CD4-positive, alpha-beta T cell treated with Interleukin-1 beta for 1 hour (primary cell): ENCODE measurements at places on chromosomes 5 and 9.

DNA sequence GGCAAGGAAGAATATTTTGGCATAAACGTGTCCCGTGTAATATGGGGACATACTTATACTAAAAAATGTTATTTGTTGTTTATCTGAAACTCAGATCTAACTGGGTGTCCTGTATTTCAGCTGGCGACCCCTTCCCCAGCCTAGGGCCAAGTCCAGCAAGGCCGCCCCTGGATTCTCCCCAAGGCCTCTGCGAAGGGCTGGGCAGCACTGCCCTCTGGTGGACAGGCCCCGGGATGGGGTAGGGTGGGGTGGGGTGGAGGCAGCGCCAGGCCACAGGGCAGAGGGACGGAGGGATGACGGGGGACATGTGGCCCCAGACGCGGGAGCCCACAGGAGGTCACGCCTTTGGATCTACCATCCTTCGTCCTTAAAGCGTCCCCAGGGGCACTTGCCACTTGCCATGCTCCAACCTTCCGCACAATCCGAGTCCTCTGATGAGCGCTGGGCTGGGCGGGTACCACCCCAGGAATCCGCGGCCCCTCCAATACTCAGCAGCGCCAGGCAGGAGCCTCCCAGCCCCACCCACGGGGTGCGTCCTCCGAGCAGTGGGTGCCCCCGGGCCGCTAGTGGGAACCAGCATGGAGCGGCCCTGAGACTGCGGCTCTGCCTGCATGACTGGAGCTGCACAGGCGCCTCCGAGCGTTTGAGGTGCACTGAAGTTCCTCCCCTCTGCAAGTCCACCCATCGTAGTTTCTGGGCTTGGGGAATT is 7.1 kb upstream of the AGPAT2 start:
- DNase-seq: peak; percentile 48

DNA sequence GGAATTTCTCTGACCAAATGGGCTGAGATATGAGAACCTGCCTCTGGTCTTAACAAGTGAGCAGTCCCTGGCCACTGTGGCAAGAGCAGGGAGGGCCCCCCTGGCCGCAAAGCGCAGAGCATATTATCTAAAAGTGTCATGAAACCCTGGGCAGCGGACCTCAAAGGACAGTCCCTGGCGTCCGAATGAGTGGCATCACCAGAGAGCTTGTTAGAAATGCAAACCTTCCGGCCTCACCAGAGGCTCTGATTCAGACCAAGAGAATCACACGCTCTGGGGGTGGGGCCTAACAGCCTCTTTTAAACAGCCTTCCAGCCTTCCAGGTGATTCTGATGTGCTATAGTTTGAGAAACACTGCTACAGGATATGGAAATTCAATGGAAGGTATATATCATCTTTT is 10.9 kb downstream of the PTPN3 start:
- DNase-seq: no peak

DNA sequence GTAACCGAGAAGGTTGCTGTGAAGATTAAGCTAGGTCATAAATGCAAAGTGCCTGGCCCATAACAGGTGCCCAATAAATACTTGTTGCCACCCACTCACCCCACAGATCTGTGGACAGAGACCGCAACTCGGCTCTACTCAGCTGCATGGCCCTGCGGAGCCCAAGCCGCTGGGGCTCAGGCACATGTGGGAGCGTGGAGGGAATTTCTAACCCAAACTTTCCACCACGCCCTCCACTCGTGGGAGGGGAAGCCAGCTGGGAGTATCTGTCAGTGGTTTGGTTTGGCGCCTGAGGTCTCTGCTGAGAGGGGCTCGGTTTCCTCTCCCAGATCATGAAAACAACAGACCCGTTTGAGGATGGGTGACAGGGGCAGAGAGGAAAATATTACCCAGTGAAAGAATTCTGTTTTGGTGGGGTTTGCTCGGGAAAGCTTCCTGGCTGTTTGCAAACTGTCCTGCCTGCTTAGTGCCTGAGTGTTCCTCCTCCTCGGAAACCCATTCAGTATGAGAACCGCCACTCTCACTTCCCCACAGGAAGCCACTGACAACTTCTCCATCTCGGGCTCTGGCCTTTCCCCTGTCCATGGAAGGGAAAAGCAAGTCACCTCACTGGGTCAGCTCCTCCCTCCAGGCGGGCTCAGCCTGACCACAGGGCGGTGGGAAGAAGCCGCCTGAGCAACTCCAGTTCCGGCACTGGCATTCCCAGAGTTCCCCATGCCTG is 60.1 kb downstream of the RGS3 start:
- peak; percentile 55 for DNase-seq

- no peak for DNase-seq
These were observed 418.2 kb downstream of the IRX2 start for GRCh38 chr5:2333291-2333690.

GRCh38 chr5:91864962-91865361 is 481.8 kb upstream of the ARRDC3 start:
- DNase-seq: no peak

- DNase-seq: no peak
These were observed 39.0 kb downstream of the FAM240B start for GRCh38 chr9:38680837-38681445.
